ENCODE measurements at places on chromosomes 7 and 10.

DNA sequence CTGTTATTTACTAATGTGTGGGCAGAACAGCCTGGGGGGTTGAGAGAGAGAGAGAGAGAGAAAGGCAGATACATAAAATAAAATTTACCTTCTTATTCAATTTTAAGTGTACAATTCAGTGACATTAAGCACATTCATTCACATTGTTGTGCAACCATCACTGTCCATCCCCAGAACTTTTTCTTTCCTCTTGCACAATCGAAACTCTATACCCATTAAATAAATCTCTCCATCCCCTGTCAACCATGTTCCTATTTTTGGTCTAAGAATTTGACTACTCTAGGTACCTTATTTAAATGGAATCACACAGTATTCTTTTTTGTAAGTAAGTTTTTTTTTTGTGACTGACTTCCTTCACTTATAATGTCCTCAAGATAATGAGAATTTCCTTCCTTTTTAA is 181.6 kb downstream of the SND1 start:
- no peak for DNase-seq

- DNase-seq, result no peak
Observed at GRCh38 chr10:112215342-112215774, 31.8 kb upstream of the GPAM start.

GRCh38 chr10:75740541-75740940 is 309.1 kb downstream of the LRMDA start:
- no peak for DNase-seq

GRCh38 chr10:2978111-2978510 is 89.2 kb upstream of the PFKP start:
- peak; percentile 19 for DNase-seq

DNA sequence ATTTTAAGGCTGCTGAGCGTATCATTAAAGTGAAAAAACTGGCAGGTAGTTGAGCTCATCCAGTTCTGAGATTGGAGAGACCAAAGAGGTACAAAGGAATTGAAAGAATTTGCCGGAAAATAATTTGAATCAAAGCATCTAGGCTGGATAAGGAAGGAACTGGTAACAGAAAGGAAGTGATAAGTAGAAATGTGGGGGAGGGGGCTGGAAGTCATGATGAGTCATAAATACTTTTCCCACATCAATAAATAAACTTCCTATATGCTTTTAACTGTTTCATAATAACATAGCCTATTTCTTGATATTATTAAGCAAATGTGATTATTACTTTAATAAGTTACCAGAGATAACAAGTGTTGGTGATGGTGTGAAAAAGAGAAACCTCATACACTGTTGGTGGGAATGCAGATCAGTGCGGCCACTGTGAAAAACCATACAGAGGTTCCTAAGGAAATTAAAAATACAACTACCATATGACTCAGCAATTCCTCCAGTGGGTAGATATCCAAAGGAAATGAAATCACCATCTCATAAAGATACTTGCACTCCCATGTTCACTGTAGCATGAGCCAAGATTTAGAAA is 27.0 kb downstream of the ZNF438 start:
- no peak for DNase-seq

Data from endothelial cell (in vitro differentiated cells).